ENCODE measurements at places on chromosomes 2 and 18.

DNA sequence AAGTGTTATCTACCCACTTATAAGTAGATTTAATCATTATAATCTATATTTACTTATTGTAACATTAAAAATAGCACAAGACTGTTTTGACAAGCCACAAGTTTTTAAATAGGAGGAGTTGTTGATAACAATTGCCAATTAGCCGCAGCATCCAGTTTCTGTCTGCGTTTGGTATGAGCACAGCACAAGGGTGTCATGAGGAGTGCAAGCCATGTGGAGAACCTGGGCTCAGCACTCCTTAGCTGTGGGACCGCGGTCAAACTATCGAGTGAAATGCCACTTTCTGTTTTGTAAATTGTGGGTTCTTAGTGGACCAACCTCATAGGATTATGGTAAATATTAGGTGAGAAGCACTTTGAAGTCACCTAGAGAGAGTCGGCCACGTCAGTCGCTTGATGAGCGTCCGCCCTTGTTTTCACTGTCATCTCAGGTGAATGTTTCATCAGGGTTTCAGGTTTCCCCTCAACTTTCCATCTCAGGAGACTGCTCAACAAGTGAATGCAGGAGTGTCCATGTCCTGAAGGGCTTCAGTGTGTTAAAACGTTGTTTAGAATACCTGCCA is 294.5 kb downstream of the ZNF407 start:
- no peak for DNase-seq

DNA sequence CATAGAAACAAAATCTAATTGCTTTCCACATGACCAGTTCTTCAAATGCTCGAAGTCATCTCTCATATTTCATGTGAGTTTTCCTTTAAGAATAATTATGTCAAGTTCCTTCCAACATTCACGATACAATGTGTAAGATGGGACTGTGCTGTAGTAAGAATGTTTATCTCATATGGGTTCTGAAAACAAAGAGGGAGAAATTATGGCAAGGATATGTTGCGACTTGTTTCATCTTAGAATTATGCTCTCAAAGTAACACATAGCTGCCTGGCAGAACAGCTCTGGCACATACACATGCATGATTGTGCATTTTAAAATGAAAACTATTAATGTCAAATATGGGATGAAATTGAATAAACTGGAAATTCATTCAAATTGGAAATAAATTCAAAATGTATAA is 314.8 kb upstream of the ACVR2A start:
- no peak for DNase-seq

DNA sequence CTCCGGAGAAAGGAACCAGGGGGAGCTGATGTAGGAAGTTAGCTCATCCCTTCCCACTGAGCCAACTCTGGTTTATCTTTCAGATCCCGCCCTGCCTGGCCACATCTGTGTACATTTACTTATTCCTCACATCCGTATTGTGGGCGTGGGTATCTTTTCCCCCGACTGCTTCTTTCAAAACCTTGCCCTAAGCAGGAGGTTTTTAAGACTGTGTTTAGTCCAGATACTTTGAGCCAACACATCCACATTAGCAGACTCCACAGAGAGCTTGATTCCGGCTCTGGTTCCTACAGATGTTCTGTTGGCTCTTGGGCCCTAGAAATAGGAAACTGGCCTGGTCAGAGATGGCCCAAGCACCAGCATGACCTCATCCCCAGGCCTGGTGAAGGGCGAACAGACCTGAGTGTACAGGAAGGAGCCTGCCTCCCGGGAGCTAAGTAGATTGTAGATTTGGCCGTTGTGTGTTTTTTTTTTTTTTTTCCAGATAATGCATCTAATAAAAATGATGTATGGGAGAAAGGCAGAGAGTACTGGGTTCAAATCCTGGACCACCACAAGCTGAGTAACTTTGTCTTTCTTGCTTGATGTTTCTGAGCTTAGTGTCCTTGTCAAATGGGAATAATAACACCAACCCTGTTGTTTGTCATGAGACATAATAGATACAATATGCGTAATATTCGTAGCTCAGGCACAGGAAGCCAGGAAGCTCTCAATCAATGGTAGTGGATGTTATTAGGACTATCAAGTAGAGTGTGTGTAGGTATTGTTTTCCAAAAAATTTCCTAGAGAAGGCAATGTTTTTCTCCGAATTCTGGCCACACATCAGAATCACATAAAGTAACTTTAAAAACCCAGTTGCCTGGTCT is 92.3 kb downstream of the PRKCE start:
- peak; percentile 83 for DNase-seq

DNA sequence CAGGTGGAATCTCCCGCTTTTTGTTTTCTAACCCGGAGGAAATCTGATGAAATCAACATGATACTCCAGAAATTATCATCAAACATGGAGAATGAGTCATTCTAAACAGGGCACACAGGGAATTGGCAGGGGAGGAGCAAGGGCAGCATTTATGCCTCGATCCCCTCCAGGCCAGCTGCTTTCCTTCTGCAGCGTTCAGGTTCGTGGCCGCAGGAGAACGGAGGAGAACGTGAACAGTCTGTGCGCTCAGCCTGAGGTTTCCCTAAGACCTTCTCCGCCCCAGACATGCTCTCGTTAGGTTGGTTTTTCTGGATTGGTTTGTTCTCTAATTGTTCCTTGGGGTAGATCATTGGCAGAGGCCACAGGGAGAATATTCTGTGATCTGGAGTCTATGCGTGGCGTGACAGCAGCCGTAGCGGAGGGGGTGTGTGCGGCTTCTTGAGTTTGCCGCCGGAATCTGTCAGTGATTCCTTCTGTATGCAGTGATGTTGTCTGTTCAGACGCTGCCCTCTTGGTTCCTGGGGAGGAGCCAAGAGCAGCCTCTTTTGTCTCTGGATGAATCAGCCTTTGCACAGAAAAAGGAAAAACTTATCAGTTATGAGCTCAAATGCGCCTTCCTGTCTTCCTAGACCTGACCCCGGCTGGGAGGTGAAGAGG is 75.9 kb downstream of the SH3BP4 start:
- peak; percentile 95 for DNase-seq

- DNase-seq = no peak
Measured at GRCh38 chr2:177281400-177282180, 17.1 kb upstream of the NFE2L2 start.

DNA sequence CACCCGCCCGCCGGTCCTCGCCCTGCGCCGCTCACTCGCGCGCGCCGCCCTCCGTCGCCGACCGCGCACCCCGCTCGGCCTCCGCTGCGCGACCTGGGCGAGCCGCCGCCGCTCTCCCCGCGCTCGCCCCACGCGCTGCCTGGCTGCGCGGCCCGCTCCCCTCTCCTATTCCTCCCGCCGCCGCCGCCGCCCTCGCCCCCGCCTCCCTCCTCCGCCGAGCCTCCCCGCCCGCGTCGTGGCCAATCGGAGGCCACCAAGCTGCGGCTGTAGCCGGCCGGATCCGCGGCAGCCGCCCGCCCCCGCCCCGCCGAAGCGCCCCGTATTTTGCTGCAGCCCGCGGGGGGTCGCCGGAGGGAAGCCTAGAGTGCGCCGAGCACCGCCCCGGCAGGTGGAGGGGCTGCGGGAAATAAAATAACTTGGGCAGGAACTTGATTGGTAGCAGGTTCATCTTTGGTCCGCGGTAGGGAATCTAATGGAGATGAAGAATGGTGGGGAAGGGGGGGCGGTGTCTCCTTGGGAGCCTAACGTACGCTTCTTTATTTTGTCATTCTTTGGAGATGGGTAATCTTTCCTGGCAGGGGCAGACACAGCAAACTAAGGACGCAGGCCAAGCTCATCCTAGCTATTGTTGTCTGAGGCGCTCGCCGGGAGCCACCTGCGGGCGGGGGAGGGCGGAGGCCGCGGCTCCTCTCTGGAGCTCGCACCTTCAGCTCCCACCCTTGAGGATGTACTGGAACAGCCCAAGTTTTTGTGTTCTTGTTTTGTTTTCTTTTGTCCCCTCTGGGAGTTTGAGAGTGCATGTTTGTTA is 1.1 kb upstream of the CDH2 start:
- DNase-seq = peak; percentile 97

- no peak for DNase-seq
Measured at GRCh38 chr2:150620416-150620815, 132.9 kb upstream of the RND3 start.

DNA sequence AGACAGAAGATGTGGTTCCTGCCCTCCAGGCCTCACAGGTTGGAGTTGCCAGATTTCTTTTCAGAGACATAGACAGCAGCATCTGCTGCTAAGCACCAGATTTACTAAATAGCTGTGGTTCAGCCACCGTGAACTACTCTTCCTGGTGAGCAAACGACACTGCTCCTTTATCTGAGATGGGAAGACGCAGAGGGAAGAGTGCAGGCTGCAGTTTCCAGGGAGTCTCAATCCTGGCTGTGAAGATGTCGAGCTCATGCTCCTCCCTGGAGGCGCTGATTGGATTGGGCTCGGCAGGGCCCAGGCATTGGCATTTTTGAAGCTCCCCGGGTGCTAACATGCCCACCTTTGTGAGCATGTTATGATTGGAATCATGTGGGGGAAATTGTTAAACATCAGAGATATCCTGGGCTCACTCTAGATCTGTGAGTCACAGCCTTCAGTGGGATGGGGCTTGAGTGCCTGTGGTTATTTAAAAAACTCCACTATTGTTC is 314.8 kb downstream of the TSN start:
- no peak for DNase-seq

DNA sequence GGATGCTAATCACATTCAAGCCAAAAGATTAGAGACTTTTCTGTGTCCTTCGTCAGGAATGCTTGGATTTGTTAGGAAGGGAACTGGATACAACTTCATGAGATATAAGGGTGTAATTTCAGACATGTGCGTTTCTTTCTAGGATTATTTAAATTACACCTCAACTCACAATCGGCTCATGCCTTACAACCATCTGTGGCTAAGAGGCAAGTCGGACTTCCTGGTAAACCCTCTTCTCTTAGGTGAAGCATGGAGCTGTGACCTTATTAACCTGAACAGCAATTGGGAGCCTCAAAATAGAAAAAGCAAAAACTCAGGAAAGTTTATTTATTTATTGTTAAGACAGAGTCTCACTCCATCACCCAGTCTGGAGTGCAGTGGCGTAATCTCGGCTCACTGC is 61.8 kb downstream of the SEMA4F start:
- DNase-seq = no peak

DNA sequence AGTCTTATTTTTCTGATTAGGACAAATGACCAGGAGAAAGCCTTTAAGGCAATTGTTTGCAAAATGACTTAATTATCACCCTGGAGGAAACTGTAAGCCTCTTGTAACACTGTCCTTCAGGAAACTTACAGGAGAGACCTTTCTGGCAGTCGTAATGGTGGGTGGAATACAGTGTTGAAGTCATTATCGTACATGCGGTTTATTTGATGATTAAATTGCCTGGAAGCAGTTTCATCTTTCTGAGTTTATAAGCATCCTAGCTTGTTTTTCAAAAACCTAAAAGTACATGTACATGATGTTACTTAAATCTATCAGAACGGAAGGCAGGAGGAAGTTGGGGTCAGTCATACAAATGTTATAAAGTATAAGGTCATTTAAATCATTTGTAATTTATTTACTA is 86.2 kb upstream of the RAB27B start:
- DNase-seq = no peak

- no peak for DNase-seq
Measured at GRCh38 chr2:111231532-111232252, 111.0 kb downstream of the BCL2L11 start.

DNA sequence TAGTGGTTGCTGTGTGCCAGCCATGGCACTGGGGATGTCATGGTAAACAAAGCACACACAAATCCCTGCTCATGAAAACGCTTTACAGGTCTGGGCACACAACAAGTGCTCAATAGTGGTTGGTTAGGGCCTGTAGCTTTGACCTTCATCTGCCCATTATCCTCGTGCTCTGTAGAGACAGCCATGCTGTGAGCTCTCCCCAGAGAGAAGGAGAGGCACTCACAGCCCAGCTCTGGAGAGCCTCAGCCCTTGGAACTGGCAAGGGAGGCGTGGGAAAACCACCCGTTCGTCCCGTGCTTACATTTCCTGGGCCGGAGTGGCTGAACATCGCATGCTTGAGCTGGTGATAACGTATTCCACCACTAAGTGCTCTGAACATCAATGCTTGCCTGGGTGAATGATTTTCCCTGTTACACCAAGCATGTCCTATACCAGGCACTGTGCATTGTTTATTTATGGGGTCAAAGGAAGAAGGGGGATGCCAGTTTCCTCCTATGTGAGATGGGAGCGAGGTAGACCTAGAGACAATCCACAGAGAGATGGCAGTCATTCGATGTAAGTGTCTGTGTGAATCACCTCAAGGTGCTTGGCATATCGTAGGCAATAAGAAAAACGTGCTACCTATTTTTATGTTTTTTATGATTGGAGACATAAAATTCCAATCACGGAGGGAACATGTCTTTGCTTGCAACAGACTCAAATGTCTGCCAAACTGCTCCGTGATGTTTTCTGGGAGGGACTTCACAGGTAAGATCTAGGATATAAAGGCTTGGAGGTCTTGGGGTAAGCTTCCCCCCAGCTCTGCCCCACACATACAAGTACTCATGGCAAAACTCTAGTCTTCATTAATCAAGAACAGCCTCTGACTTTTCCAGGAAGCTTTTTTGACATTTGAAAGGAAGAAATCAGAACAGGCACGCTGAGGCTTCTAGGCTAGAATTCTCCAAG is 75.5 kb downstream of the DDX1 start:
- DNase-seq = no peak

- no peak for DNase-seq
Measured at GRCh38 chr2:238598802-238599530, 172.2 kb downstream of the ASB1 start.

DNA sequence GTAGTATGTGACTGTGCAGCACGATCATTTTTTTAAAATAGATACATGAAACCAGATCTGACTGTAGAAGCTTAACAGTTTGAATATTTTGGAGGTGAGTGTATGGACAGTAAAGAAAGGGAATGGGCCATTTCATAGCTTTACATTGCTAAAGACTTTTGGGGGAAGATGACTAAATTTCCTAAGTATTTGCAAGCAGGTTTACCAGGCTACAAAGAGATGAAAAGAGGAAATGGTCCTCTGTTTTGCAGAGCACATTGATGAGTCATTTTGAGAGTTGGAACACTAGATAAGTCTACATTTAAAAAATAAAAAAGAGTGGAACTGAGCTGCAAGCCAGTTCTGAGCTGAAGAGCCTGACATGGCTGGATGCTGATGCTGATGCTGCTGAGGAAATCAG is 115.7 kb upstream of the LRATD1 start:
- peak; percentile 51 for DNase-seq

DNA sequence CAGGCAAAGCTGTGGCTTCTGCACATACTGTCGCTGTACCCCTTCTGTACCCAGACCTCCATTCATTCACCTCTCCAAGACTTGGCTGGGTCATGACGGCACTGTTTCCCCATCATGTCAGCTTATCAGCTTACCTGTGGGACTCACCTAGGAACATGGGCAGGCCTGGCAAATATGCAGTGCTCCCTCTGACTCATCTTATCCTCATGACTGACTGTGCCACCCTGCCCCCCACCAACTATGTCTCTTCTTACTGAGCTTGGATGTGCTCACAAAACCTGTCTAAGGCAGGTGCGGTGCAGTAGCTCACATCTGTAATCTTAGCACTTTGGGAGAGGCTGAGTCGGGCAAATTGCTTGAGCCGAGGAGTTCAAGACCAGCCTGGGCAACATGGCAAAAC is 152.4 kb downstream of the MGAT5 start:
- no peak for DNase-seq

DNA sequence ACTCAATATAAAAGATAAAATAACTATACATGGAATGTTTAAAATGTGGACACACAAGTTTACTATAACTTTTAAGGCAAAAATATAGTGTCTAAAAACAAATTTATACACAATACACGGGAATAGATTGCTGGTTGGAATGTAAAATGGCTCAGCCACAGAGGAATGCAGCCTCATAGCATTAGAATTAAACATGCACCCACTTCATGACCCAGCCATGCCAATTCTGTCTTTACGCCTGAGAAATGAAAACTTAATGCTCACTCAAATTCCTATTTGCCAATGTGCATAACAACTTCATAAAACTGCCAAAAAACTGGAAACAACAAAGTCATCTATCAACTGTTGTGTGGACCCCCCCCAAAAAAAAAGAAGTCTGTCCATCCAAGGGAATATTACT is 1006.6 kb upstream of the POU3F3 start:
- peak; percentile 44 for DNase-seq

Data from osteoblast (primary cell).